ENCODE measurements at places on chromosomes 3 and 15.

- no peak for DNase-seq
These were observed 624.8 kb downstream of the MAGI1 start for GRCh38 chr3:65413891-65414290.

DNA sequence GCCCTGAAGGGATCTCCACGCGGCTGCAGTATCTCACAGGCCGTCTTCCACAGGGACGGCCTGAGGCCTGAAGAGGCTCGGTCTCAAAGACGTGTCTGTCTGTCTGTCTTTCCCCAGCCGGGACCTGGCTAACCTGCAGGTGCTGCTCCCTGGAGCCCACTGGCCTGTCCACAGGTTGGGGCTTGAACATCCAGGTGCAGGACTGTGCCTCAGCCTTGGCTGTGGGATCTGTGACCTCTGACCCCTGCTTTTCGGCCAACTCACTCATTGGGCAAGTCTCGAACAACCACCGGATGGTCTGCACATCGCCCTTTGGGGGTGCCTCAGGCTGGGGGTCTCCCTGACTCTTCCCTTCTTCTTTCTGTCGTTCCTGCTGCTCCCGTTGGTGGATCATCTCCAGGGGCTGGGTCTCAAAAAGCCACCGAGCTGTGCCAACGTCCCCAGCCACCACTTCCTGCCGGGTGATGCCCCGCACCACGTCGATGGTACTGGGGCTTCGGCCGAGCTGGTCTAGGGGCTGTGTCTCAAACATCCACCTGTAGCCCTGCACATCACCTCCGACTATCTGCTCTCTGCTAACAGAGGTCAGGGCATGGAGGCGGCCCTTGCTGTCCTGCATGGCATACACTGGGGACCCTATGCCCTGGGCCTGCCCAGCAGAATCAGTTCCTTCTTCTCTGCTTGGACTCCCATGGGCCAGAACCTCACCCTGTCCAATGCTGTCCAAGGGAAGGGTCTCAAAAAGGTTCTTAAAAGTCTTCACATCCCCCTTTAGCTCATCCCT, 4.8 kb downstream of the XIRP1 start:
- DNase-seq = no peak

DNA sequence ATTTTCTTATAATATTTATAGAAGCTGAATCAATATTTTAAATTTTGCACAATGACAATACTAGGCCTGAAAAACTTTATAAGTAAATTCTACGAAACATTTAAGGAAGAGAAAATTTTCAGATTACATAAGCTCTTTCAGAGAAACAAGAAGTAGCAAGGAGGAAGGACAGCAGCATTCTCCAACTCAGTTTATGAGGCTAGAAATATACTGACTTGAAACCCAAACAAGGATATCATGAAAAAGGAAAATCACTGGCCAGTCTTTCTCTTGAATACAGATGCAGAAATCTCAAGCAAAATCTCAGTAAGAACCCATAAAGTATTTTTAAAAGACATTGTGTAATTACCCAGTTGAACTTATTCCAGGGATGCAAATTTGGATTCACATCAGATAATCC, 121.3 kb downstream of the STAC start:
- no peak for DNase-seq

DNA sequence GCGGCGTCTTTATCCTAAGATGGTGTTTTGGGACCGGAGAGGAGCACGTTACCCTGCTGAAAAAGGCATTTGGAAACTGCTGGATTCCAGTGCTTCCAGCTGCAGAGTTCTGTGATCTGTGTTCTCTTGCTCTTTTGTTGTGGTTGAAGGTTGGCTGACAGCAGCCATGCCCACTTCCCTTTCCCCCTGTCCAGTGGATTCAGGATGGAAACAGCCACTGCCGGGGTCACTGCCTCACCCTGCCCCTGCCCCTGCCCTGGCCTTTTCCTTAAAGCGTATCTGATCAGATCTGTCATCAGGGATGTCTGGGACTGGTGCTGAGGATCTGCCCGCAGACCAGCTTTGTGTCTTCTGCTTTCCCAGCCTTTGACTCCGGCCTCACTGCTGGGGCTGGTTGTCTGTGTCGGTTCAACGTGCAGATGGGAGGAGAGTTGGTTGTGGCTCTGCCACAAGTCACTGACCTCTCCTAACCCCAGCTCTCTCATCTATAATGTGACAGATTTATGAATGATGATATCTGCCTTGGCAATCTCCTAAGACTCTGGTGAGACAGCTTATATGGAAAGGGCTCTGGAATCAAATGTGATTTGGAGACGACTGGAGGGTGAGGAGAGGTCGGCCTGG, 219.4 kb upstream of the BHLHE40 start:
- DNase-seq = no peak

DNA sequence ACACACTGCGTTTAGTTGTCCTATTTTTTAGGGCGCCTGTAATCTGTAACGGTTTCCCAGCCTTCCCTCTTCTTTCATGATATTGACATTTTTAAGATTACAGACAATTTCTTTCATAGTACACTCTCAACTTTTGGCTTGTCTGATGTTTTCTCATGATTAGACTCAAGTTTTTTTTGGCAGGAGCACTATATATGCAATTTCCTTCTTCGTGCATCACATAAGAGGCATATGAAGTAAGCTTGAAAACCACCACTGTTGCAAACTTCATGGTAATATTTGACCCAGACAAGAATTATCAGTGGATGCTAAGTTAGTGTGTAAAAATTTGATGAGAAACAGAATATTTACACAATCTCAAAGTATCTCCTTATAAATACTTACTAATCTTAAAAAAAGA, 119.2 kb upstream of the CMC1 start:
- DNase-seq = no peak

GRCh38 chr15:35000511-35000910, 12.4 kb upstream of the ZNF770 start:
- DNase-seq = no peak

- no peak for DNase-seq
These were observed 12.8 kb downstream of the LACTB start for GRCh38 chr15:63134245-63134985.

- no peak for DNase-seq
These were observed 12.2 kb downstream of the MYLK start for GRCh38 chr3:123871946-123872345.
